Mesendoderm (in vitro differentiated cells): ENCODE measurements at places on chromosomes 1 and 21.

DNA sequence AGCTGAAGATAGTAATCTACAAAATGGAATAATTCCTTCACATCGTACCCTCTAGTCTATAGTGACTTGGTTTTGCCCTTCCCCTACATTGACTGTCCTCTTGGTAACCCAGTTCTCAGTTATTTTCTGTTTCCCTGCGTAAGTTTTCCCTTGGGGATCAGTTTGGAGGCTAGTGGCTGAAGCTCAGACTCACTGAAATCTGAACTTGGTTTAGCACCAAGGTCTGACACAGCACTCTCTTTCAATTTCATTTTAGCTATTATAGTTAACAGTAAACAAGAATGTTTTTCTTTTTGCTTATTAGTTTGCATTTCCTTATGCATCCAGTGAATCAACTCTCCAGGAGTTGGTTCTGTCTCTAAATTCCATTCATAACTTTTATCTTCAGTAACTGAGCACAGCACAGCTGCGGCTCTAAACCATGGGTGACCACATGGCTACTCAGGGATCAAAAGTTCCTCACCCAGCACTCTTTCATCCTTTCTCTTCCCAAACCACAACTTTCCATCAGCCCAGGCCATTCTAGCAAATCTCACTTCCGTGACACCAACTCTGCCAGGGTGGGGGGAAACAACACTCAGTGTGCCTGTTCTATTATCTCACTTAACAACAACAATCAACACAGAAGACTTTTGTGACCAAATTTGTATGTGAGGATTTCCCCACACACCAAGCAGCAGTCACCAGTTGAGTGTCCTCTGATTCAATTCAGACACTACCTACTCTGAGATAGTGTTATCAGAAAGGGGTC lies 17.6 kb upstream of the IFI6 start:
- DNase-seq: no peak

GRCh38 chr1:6099297-6099696 lies 53.6 kb downstream of the KCNAB2 start:
- no peak for DNase-seq

DNA sequence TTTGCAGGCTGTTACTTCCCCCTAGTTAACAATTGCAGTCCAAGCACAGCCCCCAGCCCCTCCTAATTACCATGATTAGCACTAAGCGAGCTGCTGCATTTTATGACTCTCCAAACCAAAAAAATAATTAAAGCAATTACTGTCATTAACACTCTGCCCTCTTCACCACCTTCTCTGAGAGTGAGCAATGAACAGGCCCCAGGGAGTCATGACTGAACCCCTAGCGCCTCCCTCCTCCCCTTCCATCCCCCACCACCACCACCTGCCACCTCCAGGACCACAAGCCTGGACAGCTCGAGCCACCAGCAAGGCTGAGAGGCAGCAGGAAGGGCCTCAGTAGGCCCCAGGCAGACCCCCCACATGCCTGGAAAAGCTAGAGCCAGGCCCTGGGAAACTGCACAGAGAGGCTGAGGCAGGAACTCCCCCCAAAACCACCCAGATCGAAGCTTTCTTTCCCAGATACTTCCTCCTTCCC lies 35.5 kb upstream of the ZC3H12A start:
- DNase-seq: no peak

GRCh38 chr1:116940814-116941599 lies 31.3 kb downstream of the PTGFRN start:
- DNase-seq: no peak

DNA sequence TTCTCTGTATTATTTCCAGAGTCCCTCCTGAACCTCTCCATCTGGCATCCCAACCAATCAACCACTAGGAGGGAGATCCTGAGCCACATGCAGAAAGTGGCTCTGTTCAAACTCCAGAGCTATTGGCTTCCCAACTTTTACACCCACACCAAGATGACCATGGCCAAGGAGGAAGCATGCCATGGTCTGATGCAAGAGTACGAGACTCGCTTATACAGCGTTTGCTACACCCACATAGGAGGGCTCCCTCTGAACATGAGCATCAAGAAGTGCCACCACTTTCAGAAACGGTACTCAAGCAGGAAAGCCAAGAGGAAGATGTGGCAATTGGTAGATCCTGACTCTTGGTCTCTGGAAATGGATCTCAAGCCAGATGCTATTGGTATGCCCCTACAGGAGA lies 23.6 kb downstream of the RGSL1 start:
- DNase-seq: no peak

- no peak for DNase-seq
These were observed 5.5 kb downstream of the C2CD2 start for GRCh38 chr21:41948078-41948895.

DNA sequence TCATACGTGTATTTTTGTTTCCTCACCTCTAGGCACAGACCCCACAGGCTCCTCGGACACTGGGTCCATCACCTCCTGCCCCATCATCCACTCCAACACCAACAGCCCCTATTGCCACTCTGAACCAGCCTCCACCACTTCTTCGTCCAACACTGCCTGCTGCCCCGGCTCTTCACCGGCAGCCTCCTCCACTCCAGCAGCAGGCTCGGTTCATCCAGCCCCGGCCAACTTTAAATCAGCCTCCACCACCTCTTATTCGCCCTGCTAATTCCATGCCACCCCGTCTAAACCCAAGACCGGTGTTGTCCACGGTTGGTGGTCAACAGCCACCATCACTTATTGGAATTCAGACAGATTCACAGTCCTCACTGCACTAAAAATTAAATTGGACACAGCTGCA lies 13.2 kb upstream of the TRAF5 start:
- no peak for DNase-seq

- DNase-seq: no peak
These were observed 391.8 kb downstream of the DISC1 start for GRCh38 chr1:232018231-232019025.

GRCh38 chr1:22228505-22228911 lies 85.6 kb upstream of the WNT4 start:
- peak; percentile 50 for DNase-seq

- DNase-seq: no peak
These were observed 44.3 kb downstream of the PEX14 start for GRCh38 chr1:10519016-10519417.

GRCh38 chr1:209455145-209455544 lies 128.4 kb upstream of the CAMK1G start:
- DNase-seq: peak; percentile 51

- peak; percentile 96 for DNase-seq
These were observed 498 bp upstream of the DENND2C start for GRCh38 chr1:114670083-114671010.

DNA sequence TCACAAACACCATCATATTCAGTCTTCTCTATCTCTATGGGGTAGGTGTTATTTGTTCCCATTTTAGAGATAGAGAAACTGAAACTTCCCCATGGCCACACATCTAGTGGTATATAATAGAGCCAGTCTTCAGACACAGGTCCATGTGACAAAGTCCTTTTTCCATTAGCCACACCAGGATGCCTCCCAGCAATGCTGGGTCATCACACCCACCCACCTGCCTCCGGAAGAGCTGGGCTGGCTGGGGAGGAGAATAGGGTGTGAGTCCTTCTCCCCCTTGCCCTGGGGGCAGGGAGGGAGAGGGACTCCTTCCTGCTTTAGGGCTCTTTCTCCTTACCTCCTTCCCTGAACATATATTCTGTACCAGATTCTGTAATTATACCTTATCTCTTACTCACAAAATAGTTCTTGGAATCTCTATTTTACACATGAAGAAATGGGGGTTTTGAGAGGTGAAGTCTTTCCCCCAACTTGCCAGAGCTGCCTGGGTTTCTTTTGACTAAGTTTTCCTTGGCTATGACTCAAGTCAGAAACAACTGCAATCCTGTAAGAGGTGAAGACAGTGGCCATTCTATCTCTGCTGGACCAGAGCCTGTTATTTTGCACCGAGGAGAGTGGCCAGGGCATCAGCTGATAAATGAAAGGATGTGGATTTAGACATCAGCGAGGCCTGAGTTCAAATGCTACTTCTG lies 30.0 kb downstream of the SOX13 start:
- peak; percentile 60 for DNase-seq

- DNase-seq: no peak
These were observed 8.0 kb downstream of the NOL9 start for GRCh38 chr1:6546326-6546725.

DNA sequence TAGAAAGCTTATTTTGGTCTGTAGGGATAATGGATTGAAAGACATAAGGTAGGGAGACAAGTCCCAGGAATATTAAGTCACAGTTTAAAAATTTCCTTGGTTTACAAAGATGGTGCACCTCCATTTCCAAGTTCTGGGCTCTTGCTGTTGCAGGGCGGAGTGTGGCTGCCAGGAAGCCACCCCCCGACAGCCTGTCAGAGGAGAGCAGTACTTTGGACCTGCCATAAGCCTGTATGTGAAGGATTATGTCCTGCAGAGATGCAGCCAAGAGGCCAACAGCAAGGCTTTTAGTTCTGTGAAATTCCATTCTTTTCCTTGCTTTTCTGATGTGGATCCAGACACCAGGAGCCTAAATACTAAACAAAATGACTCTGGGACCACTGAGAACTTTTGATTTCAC lies 31.9 kb upstream of the GTF2B start:
- DNase-seq: peak; percentile 11

DNA sequence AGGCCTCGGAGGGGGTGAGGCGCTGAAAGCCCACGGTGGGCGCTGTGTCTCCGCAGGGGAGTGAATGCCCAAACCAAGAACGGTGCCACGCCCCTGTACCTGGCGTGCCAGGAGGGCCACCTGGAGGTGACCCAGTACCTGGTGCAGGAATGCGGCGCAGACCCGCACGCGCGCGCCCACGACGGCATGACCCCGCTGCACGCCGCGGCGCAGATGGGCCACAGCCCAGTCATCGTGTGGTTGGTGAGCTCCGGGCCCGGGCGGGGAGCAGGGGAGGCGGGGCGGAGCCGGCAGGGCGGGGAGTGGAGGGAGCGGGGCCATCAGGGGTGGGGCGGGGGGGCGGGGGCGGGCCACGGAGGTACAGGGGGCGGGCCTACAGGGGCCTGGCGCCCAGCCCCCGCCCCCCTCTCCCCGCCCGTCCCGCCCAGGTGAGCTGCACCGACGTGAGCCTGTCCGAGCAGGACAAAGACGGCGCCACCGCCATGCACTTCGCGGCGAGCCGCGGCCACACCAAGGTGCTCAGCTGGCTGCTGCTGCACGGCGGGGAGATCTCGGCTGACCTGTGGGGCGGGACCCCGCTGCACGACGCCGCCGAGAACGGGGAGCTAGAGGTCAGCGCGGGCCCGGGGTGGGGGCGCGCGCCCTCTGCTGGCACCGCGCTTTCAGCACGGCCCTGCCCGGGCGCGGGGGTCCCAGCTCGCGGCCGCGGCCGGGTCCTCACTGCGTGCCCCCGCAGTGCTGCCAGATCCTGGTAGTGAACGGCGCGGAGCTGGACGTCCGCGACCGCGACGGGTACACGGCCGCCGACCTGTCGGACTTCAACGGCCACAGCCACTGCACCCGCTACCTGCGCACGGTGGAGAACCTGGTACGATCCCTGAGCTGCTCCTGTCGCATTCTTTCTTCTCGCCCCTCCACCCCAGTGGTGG lies 15.9 kb downstream of the ESPN start:
- DNase-seq: peak; percentile 73

DNA sequence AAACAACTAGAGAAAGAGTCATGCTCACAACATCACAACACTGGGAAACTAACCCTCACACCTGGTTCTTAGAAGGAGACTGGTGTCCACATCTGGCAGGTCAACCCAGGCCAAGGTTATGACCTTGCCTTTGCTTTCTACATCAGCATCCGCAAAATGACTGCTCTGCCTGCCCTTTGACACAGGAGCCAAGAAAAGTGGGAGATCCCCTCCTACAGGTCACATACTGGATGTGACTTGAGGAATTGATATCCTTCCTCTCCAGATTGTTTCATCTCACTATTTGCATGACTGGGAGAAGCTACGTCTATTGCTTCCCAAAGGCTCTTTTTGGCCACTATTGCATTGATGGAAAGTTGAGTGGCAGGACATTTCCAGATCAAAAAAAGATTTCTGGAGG lies 115.5 kb downstream of the MIS18A start:
- peak; percentile 26 for DNase-seq

GRCh38 chr1:96427616-96428015 lies 294.0 kb upstream of the PTBP2 start:
- no peak for DNase-seq

DNA sequence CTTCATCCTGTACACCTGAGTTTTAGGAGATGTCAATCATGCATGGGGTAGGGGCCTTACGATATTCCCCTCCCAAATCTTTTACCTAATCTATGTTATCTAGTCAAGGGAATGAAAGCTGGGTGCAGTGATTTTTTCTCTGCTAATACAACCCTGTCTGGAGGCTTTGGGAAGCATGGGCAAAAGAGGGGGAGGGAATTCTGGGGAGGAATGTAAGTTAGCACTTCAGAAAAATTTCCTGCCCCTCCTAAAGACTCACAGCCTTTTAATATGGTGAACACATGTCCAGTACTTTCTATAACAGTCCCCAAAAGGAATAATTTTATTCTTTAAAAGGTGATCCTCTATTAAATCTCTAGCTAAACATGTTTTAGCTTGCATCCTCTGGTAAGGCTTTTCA lies 25.6 kb upstream of the PRELP start:
- no peak for DNase-seq

DNA sequence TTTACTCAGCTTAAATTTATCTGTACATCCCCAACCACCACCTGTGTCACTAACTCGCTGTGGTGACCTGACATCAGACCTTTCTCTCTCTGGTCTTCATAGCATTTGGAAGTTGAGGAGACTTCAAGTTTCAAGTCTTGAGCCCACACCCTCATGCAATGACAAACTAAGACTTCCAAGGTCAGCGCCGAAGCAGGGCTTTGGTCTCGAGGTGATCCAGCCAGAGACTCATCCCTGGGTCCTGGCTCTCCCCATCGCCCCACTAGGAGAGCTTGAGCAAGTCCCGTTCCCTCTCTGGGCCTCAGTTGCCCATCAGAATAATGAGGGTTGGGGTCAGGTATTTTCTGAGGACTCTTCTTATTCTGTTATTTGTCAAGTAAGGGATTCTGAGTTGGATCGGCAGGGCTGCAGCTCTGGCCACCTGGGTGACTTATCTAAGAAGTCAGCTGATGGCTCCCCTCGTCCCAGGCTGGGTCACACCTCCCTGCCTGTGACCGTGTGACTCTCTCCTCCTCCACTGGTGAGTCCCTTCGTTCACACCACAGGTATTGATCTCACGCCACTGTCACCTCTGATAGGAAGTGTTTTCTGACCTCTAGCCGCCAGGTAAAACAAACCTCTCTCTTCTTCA lies 143.7 kb upstream of the RUNX3 start:
- peak; percentile 30 for DNase-seq

- no peak for DNase-seq
These were observed 54.7 kb downstream of the PDE9A start for GRCh38 chr21:42708107-42708506.

- no peak for DNase-seq
These were observed 198.9 kb downstream of the LRRC7 start for GRCh38 chr1:69766431-69767180.

DNA sequence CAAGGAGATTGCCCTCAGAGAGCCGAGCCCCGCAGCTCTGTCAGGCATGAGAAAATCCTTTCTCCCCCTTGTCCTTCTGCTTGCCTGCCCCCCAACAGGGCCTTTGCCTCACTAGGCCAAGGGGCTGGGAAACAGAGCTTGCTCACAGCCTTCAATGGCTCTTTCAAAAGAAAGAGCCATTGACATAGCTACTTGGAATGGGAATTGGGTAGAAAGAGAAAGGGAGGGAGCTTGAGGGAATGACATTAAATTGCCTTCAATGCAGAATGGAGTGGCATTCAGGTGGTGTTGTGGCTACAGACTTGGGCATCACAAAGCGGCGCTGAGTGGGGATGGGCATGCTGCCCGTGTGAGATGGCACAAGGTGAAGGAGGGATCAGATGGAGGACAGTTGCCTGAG lies 13.2 kb downstream of the SYT11 start:
- no peak for DNase-seq

GRCh38 chr1:239765163-239765562 lies 326.5 kb upstream of the FMN2 start:
- peak; percentile 25 for DNase-seq

- peak; percentile 73 for DNase-seq
These were observed 26.6 kb upstream of the MPZL1 start for GRCh38 chr1:167695147-167695546.
